ENCODE measurements at places on chromosomes 13 and 19.

DNA sequence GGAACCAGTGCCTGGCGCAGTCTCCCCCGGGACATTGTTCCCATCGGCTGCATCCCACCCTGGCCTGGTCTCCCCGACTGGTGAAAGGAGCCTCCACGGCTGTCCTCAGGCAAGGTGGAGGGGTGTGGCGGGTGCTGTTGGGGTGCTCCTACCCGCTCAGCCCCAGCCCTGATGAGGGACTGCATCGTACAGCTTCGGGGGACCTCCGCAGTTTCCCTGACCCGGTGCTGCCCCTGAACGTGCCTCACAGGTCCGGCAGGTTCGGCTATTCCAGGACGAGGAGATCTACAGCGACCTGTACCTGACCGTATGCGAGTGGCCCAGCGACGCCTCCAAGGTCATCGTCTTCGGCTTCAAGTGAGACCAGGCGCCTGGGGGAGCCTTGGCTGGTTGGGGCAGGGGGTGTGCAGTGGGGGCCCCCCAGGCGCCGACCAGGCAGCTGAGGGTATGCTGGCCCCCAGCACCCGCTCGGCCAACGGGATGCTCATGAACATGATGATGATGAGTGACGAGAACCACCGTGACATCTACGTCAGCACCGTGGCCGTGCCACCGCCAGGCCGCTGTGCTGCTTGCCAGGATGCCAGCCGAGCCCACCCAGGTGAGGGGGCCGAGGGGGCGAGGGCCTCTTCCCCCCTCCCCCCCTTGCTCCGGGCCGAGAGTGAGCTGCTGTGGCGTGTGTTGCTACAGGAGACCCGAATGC is 3.5 kb downstream of the DCAF15 start:
- no peak for DNase-seq

GRCh38 chr13:23739596-23739995 is 149.6 kb downstream of the MIPEP start:
- DNase-seq: peak; percentile 28

DNA sequence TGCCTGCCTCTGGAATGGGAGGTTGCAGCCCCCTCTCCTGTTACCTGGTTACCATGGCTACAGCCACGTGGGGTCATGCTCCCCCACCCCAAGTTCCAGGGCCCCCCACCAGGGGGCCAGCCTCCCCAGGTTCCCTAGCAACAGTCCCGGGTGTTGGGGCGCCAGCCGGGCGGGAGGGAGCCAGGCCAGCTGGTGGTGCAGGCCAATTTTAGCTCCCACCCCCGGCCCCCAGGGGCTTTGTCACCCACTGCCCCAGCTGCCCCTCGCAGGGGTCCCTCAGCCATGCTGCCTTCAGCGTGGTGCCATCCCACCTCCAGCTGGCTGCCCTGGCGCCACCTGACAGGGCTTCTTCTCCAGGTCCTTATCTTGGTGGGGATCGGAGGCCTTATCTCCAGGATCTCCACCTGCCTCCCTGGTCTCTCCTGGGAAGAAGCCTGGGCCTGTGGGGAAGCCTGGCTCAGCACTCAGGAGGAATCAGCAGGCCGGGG is 3.0 kb downstream of the MARK4 start:
- DNase-seq: no peak

DNA sequence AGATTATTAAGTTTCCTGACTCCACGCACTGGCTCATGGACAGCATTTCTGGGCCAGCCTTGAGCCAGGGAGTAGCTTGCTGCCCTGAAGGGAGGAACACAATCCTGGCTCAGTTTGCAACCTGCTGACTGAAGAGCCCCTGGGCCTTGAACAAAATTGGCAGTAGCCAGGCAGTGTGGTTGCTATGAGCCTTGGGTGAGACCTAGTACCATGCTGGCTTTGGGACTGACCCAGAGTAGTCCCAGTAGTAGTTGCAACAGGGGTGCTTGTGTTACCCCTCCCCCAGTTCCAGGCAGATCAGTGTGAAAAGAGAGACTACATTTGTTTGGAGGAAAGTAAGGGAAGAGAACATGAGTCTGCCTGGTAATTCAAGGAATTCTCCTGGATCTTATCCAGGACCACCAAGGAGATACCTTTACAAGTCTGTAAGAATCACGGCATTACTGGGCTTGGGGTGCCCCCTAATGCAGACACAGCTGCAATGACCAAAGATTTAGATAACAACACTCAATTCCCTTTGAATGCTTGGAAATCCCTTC is 22.0 kb downstream of the ITGBL1 start:
- DNase-seq: no peak

DNA sequence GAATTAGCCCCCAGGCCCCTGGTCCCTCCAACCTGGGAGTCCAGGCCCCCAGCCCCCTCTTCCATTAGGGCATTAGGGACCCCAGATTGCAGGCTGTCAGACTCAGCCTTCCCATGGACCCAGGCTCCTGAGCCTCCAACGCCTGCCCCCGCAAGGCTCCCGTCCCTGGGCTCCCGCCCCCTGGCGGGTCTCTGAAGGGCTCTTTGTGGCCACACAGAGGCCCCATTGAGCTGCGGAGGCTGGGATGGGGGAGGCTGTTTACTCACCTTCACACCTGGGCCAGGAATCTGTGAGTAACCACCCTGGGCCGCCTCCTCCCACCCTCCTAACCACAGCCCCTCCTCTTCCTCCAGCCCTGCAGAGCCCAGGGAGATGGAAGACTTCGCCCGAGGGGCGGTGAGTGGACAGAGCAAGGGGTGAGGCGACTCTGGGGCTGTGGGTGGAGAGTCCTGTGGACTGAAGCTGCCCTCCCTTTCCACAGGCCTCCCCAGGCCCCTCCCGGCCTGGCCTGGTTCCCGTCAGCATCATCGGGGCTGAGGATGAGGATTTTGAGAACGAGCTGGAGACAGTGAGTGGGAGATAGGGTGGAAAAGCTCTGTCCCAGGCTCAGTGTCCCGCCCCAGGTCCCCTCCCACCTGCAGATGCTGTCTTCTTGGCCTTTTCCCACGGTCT is 4.9 kb downstream of the ARHGEF1 start:
- peak; percentile 42 for DNase-seq

- no peak for DNase-seq
These were observed 46.2 kb downstream of the ZNF568 start for GRCh38 chr19:36962346-36962745.

DNA sequence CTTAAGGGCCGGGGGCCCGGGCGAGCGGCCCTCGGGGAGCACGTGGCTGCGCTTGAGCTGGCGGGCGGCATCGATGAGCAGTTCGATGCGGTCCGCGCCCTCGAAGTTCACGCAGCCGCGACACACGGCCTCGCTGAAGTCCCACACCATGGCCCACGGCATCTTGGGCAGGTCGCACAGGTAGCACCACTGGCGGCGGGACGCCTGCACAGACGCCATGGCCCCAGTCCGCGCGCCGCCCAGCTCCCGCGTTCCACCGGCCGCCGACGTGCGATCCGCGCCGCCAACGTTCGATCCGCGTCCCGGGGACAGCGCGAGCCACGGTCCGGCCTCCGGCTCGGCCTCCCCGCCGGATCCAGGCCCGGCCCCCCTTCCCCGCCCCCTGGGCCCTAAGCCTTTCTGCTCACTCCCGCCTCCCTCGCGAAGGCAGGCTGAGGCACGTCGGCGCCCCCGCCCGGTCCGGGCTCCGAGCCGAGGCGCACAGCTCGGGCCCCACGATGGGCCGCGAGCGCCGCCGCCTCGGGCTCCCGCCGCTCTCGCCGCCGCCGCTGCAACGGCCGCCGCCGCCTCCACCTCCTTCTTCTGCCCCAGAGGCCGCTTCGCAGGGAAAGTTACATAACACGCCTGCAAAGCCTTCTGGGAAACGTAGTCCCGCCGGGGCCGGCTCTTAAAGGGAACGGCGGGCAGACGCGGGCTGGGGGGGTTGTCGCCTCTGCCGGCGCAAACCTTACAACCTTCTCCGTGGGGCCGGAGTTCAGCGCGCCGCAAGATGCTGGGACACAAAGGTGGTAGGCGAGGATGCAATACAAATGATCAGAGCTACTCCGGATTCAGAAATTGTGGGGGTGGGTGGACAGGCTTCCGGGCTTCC is at the start of gene IRF2BP1:
Gene IRF2BP1, minus strand, starts transcription at position 586 of the 871 bp plus-strand sequence. Its CDS starts 367 bp downstream, at position 219.
- peak; percentile 75 for DNase-seq

- no peak for DNase-seq
These were observed 1124.5 kb upstream of the ATXN8OS start for GRCh38 chr13:68982961-68983619.

Measured in NCI-H2029 treated with DMSO at 0.1 percent for 48 hours (cell line).